Fibroblast of gingiva (primary cell): ENCODE measurements at places on chromosomes 1 and 21.

DNA sequence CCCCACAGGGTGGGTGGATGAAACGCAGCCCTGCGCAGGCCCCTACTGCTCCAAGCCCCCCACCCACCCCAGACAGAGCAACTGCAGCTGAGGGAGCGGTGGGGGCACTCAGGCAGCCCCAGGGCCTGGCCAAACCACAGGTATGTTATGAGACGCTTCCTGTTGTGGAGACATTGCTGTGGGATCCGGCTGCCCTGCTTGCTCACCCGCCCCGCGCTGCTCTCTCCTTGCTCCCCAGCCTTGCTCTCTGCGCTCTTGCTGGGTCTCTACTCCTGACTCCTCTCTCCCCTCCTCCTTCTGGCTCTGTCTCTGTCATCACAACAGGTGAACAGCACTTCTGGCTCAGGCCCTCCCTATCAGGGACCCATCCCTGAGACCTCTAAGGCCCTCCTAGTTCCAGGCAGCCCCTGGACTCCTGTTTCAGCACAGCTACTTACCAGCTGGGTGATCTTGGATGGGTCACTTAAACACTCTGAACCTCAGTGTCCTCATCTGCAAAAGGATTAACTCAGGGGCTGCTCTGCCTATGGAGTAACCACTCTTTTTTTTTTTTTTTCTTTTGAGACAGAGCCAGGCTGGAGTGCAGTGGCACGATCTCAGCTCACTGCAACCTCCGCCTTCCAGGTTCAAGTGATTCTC lies 15.9 kb downstream of the COL8A2 start:
- DNase-seq: peak; percentile 48

- DNase-seq: no peak
Observed at GRCh38 chr1:3536420-3537195, 74.7 kb downstream of the MEGF6 start.

- no peak for DNase-seq
Observed at GRCh38 chr1:77543822-77544448, 138.5 kb downstream of the ZZZ3 start.

DNA sequence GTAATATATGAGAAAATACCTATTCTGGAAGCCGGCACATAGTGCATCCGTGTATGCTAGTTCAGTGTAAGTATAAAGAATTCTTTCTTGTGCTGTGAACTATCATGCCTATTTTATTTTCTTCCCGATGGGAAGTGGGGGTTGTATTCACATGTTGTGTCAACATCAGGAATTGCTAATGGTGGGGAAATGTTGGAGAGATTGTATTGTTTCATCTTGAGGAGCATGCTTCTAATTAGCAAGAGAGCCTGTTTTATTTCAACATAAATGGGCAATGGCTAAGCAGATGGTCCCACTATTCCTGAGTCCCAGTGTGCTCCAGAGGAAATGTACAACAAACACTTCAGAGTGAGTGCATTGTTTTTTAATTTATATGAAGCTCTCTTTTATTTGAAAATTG lies 485.2 kb downstream of the PLPP3 start:
- peak; percentile 87 for DNase-seq

GRCh38 chr1:231630558-231631205 lies 4.1 kb downstream of the DISC1 start:
- peak; percentile 56 for DNase-seq

DNA sequence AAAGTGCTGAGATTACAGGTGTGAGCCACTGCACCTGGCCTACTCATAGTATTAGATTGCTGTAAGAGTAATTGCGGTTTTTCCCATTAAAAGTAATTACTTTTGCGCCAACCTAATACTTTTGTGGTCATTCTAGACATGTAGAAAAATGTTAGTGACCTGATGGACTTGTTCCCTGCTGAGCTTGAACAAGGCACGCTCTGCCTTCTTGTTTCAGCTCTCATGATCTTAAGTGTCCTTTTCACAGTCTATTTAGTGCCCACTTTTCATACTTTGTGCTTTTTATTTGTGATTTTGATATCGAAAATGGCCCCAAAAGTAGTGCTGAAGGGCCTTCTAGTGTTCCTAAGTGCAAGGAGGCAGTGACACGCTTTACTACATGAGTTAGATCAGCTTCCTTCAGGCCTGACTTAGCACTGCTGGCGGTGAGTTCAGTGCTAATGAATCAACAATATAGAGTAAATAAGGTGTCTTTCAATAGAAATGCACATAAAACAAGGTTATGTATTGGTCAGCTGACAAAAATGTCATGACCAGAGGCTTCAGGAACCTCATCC lies 5.6 kb upstream of the RD3 start:
- no peak for DNase-seq

GRCh38 chr21:41321908-41322495 lies 5.4 kb downstream of the FAM3B start:
- DNase-seq: no peak

DNA sequence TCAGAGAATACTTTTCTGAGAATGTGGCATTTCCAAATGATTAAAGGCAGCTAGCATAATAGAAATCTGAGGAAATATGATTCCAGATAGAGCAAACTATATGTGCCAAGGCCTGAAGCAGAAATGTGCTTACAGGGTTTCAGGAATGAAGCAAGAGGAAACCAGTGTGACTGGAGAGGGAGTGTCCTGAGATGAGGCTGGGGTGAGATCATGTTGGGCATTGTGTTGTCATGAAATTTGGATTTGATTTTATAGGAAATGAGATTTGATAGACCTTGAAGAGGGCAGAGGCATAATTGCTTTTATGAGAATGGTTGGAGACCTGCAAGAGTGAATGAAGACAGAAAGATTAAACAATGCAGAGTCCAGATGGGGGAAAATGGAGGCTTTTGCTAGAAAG lies 338.1 kb upstream of the SNX7 start:
- peak; percentile 94 for DNase-seq

- DNase-seq: no peak
Observed at GRCh38 chr1:56534130-56534651, 45.2 kb downstream of the PLPP3 start.

DNA sequence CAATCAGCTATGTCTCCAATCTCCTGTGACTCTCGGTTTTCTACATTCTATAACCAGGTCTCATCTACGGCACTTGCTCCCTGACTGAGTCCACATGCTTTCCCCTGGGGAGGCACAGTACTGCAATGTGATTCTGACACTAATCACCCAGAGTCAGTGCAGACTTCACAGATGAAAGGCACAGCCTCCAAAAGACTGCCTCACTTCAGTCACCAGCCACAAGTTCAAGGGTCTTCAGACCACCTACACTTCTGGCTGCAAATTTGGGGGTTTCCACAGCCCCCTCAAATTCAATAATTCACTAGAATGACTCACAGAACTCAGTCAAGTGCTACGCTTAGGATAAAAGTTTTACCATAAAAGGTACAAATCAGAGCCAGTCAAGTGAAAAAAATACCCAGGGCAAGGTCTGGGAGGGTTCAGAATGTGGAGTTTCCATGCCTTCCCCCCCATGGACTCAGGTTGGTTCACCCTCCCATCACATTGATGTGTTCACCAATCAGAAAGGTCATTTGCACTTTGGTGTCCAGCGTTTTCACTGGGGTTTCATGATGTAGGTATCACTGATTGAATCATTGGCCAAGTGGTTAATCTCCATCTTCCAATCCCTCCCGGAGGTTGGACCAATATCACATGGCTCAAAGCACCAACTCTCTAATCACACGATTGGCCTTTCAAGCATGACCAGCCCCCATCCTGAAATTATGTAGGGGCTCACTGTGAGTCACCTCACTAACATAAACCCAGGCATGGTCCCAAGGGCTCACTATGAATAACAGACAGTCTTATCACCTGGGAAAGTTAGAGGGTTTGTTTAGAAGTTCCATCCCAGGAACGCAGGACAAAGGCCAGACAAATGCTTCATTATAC lies 182.9 kb upstream of the CAMK1G start:
- DNase-seq: no peak

DNA sequence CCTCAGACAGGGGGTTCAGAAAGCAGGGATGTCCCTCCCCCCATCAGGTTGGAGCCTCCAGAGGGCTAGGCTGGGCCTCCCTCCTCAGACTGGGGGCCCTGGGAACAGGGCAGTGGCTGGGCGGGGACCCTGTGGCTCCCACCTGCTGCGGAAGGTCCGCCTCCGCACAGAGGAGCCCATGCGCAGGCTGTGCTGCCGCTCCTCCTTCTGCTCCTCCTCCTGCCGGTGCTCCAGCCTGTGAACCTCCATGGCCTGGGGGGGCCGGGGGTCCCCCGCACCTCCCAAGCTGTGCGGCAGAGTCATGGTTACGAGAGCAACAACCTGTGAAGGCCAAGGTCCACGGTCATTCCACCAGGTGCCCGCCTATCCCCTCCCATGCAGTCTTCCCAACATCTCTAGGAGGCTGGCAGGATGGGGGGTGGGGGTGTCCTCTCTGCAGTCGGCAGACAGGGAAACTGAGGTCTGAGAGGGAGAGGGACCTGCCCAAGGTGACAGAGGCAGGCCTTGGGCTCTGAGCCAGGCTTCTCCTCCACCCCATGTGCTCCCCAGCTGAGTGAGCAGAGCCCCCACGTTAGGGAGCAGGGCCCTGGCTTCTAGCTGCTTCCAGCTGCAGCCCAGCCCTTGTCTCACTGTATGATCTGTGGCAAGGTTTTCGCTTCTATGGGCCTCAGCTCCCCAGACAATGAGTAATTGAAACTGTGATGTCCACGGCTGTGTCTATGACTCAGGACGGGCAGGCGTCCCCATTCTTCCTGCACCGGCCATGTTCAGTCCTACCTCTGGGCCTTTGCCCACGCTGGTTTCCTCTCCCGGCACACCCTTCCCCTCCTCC lies 3.4 kb downstream of the MYOM3 start:
- DNase-seq: peak; percentile 52

DNA sequence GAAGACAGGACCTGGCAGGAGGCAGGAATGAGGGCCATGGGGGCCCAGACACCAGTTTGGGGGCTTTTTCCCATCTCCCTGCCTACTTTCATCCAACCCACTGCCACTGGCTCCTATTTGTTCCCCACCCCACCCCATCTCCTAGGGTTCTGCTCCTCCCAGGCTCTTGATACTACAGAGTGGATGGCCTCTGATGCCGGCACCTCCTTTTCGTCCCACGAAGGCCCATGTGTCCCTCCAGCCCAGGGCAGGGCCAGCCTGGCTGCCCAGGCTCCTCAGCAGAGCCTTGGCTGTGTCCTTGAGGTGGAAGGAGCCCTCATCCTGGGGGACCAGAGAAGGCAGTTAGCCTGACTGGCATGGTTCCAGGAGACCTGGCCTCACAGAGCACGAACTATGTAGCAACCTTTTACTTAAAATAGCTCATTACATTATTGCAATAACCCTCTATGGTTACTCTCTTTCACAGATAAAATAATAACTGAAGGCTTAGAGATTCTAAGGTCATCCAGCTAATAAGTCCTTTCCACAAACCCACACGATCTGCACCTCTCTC lies 3.5 kb downstream of the POMGNT1 start:
- DNase-seq: no peak

- peak; percentile 83 for DNase-seq
Observed at GRCh38 chr1:154405747-154406571, 816 bp downstream of the IL6R start.

- peak; percentile 64 for DNase-seq
Observed at GRCh38 chr1:82446236-82446635, 645.5 kb downstream of the ADGRL2 start.

DNA sequence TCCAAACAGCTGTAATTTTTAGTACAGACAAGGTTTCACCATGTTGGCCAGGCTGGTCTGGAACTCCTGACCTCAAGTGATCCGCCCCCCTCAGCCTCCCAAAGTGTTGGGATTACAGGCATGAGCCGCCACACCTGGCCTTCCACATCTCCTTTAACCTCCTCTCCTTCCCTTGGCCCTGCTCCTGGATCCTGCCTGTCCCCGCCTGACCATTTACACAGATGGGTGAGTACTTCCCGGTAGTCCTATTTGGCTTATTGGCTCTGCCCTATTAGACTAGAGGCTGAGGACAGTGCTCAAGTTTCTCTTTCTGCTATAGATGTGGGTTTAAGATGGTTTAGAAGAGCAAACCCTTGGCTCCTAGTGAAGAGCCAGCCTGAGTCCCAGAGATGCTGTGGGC lies 7.1 kb downstream of the PTPN7 start:
- no peak for DNase-seq

GRCh38 chr1:62436039-62436465 lies 797 bp upstream of the USP1 start:
- no peak for DNase-seq

DNA sequence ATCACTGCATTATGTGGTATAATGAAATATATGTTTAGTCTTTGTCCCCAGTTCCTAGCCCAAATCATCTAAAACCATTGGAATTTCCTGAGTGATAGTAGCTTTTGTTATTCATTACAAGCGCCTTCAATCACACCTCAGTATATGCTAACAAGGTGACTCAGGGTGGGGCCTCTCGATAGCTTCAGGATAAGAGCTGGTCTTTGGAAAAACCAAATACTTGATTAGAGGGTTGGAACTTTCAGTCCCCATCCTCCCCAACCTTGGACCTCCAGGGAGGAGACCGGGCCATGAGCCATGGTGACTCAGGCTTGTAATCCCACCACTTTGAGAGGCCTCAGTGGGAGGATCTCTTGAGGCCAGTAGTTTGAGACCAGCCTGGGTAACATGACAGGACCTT lies 5.1 kb upstream of the BRDT start:
- no peak for DNase-seq

GRCh38 chr1:75764057-75764655 lies 21.9 kb upstream of the RABGGTB start:
- no peak for DNase-seq

GRCh38 chr1:163076446-163076845 lies 7.3 kb downstream of the RGS4 start:
- DNase-seq: peak; percentile 29

DNA sequence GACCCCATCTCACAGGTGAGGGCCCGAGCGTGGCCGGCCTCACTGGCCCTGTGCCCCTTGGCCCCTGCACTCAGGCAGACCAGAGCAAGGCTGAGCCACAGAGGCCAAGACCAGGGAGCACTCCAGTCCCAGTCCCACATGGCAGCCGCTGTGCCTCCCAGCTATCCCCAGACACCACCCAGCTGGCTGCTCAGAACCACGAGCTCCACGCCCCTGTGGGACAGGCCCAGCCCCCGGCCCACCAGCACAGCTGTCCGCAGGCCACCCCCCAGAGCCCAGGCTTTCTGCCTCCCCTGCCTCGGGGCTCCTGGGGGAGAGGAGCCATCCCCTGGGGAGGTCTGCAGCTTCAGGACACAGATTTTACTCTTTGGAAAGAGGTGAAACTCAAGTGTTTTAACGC lies 9.1 kb upstream of the C1QTNF12 start:
- no peak for DNase-seq

DNA sequence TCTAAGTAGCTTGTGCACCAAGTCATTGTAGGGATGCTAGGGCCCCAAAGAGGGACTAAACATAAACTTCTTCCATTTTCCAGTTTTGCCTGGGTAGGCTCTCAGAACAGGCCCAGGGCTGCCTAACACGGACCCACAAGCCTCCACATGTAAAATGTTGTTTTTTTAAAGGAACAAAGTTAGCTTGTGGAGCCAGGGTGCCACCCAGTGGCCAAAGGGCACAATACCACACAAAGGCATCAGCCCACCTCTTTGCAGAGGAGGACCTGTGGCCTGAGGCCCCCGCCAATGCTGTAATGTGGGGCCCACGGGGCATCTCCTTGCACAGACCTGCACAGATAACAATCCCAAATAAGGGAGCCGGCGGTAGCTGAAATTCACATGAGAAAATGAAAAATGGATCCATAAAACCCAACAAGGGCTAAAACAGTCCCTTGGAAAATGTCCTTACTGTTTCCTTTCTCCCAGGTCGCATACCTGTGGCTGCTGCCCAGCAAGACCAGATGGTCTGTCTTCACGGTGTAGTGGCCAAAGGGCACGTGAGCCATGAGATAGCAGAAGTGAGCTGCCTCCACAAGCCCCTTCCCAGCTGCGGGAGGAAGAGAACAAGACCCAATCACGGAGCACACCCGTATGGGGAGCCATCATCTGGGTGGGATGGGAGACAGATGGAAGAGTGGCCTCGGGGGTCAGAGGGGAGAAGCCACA lies 23.8 kb downstream of the SEC16B start:
- DNase-seq: peak; percentile 40
